ENCODE measurements at places on chromosomes 5 and 9.
A peak's percentile ranks its signal among the peaks of the same experiment; 100 is the strongest.

- no peak for DNase-seq
Observed at GRCh38 chr9:81562231-81563019, 126.9 kb downstream of the TLE1 start.

GRCh38 chr5:37598733-37599132, 219.6 kb downstream of the WDR70 start:
- no peak for DNase-seq

GRCh38 chr9:27440888-27441740, 83.0 kb upstream of the IFNK start:
- no peak for DNase-seq

- no peak for DNase-seq
Observed at GRCh38 chr5:167626341-167627123, 664.9 kb upstream of the WWC1 start.

DNA sequence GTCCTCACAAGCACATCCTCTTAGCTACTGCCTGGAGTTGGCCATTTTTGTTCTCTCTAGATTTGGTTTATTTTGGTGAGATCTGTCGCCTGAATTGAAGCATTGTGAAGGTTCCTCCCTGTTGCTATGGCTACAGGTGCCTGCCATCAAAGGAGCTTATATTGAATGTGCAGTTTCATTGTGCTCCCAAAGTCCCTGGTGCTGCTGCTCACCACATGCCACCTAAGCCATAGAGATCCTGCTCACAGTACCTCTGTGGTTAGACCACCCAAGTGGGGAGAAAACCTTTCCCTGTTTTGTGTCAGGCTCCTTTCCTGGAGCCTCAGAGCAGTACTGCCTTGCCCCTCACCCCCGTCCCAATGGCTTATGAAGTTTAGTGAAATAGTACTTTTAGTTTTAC, 383.4 kb downstream of the TMEM38B start:
- no peak for DNase-seq

- DNase-seq = no peak
Observed at GRCh38 chr5:118371973-118372831, 616.1 kb downstream of the DTWD2 start.

DNA sequence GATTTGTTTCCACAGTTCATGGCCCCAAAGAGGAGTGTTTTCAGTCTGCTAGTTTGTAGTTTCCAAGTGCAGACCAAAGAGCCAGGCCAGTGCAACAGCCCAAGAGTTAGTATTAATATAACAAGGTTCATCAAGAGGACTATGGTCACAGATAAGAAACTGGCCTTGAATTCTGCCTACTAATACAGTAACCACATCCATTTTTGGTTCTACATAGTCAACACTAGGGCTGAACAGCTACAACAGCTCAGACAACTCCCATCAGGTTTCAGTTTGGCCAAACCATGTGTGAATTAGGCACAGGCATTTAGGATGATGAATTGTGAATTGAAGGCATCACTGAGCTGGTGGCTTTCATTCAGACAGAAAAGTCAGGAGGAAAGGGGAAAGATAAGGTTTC, 13.8 kb upstream of the UBQLN1 start:
- no peak for DNase-seq

DNA sequence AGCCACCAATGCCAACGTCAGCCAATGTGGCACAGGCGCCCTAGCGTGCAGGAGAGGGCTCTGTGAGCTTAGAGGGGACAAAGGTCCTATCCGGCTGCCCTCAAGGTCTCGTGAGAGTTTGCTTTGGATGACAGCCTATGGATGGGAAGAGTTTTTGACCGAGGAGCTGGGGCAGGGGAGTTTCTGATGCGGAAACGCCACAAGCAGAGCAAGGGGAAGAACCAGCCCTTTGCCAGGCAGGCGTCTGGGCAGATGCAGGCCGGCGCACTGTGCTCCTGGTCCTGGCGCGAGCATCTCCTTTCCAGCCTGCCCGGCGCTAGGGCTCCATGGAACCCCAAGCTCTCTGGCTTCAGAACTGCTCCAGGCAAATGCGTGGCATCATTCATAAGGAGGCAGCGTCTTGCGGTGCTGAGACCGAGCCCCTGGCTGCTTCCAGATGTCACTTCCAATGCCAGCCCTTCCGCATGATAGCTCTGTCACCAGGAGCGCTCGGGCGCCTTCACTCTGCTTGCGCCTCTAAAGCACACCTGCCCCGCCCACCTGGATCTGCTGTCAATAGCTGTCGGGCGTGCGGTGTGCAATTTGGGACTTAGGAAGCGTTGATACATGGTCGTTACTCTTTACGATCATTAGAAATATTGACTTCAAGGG, 374.9 kb upstream of the IRX1 start:
- DNase-seq = no peak

GRCh38 chr9:124008303-124008693, 3.3 kb upstream of the LHX2 start:
- DNase-seq = no peak

- DNase-seq = peak; percentile 21
Observed at GRCh38 chr5:179345433-179346321, at the start of gene ADAMTS2. Gene ADAMTS2 (minus strand): TSS chr5:179345461. CDS start chr5:179345328, 133 bp downstream.

DNA sequence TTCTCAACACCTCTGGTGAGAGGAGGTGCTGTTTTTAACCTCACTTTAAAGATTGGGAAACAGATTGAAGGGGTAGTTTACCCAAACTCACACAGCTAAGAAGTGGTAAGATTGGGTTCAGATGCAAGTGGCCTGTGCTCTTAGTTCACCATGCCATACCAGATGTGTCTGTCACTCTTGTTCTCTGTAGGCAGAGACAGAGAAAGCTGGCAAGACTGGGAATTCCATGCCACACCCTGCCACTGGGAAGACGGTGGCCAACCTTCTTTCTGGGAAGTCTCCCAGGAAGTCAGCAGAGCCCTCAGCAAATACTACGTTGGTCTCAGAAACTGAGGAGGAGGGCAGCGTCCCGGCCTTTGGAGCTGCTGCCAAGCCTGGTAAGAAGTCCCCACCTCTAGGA, 11.0 kb downstream of the TCOF1 start:
- DNase-seq = no peak

DNA sequence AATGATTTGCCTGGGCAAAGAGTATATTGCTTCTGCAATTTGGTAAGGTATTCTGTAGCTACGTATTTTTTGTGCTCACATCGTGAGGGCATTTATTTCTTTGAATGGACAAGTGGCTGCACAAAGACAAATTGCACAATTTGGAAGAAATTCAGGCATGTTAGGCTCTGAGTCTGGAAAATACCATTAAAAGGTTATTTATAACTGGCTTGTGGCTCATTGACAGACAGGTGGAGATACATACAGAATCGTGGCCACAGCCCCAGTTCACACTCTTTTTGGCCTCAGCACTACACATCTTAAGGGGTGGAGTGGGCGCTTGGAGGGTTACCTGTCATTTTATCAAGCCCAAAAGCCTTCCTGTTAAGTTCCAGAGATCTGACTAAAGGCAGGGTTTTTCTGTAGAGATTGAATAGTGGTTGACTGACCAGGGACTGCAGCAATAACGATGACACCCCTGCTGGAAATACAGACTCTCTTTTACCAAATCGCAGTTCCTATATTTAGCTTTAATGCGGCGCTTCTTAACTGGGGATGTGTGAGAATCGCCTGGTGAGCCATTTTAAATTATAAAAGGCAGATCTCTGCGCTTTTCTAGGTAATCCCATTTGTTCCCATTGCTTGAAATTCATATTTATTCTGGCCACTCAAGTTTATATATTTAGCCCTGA, 14.7 kb downstream of the MAN2A1 start:
- no peak for DNase-seq

All from fibroblast of skin of left biceps (primary cell).